ENCODE measurements at places on chromosomes 7 and 10.

- no peak for DNase-seq
Observed at GRCh38 chr7:5869691-5870090, 10.9 kb upstream of the OCM start.

DNA sequence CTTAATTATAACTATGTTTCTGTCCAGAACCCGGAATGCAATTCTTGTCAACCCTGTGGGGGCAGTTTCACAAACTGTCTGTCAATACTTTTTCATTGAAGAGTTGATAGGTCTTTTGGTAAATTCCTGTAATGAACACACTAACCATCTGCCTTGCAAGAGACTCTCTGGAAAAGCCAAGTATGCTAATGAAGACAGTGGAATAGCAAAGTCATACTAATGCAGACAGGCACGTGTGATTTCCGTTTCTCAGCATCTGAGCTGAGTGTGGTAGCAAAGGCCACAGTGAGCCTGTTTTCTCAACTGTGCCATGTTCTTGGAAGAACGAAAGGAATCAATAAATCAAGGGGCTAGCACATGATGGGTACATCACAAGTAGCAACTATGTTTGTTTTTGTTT is 494.1 kb upstream of the NRP1 start:
- no peak for DNase-seq

- DNase-seq = no peak
Observed at GRCh38 chr7:91112902-91113341, 151.3 kb upstream of the FZD1 start.

DNA sequence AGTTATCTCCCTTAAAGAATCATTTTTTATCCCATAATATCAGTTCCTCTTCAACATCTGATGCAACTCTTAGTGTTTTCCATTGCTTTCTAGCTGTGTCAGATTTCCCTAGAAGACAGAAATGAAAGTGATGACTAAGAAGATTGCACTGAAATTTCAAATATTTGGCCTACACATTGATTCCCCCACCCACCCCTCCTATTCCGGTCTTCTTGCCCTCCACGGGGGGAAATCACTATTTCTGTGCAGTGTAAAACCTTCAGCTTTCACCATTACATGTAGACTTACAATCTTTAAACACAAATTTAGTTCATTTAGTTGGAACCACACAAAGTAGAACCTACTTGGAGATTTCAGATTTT is 63.7 kb upstream of the IL6 start:
- DNase-seq = no peak
